Activated T-helper 1 cell treated with anti-CD3 and anti-CD28 coated beads, Interleukin-12 subunit alpha, Interleukin-12 subunit beta, Interleukin-2, Interleukin-4 antibody, amounts not matched to agents 30 ng/mL and 10 ng/mL and 1 ng/mL, durations not matched to agents 14 hours and 24 hours and 36 hours (primary cell): ENCODE measurements at places on chromosomes 13 and 19.
A peak's percentile ranks its signal among the peaks of the same experiment; 100 is the strongest.

DNA sequence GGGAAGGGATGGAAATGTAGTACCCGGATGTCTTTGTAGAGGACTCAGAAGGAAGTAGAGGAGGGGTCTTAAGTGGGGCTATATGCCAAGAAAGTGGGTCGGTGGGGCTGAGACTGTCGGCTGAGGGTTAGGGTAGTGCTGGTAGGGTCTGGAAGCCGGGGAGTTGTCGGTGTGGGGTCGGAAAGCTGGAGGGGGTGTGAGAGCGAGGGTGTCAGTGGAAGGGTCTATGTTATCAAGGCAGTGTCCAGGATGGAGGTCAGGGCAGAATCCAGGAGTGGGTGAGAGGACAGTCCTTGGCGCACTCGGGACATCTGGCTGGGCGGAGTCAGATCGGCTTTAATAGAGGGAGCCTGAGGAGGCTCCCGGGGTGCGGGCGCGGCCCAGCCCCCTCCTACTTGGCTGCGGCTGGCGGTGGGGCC, 1.7 kb downstream of the HSPB6 start:
- DNase-seq, result no peak
- H3K36me3 ChIP-seq, result peaks cover 19% of the 10 kb centered on the region
- H3K4me1 ChIP-seq, result peaks cover 33% of the 10 kb centered on the region
- peak overlapping the region; percentile 63 for H3K4me3 ChIP-seq
- H3K27me3 ChIP-seq, result no peaks in the 10 kb centered on the region

DNA sequence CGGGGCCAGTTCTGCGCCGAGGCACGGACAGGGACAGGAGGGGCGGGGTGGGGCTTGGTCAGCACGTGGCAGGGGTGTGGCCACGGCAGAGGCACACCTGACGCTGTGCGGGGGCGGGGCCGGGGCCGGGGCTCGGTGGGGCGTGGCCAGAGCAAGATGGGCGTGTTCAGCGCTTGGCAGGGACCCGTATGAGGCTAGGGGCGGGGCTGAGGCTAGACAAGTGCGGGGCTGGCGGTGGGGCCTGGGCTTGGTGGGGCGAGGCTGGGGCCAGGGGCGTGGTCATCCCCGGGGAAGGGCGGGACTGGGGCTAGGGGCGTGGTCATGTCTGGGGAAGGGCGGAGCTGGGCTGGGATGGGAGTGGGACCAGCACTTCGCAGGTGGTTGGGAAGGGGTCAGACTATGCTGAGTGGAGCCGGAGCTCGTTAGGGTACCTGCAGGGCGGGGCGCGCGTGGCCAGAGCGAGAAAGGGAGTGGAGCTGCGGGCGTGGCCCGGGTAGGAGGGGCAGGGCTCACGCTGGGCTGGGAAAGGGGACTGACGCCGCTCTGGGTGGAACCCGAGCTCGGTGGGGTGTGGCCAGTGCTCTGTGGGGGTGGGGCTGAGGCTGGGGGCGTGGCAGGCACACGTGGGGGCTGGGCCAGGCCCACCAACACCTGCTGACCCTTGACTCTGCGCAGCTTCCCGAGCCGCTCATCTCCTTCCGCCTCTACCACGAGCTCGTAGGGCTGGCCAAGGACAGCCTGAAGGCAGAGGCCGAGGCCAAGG, 12.8 kb downstream of the POLR2E start:
- no peak overlapping the region for H3K4me3 ChIP-seq
- H3K36me3 ChIP-seq, result peaks cover 30% of the 10 kb centered on the region
- H3K27me3 ChIP-seq, result no peaks in the 10 kb centered on the region

DNA sequence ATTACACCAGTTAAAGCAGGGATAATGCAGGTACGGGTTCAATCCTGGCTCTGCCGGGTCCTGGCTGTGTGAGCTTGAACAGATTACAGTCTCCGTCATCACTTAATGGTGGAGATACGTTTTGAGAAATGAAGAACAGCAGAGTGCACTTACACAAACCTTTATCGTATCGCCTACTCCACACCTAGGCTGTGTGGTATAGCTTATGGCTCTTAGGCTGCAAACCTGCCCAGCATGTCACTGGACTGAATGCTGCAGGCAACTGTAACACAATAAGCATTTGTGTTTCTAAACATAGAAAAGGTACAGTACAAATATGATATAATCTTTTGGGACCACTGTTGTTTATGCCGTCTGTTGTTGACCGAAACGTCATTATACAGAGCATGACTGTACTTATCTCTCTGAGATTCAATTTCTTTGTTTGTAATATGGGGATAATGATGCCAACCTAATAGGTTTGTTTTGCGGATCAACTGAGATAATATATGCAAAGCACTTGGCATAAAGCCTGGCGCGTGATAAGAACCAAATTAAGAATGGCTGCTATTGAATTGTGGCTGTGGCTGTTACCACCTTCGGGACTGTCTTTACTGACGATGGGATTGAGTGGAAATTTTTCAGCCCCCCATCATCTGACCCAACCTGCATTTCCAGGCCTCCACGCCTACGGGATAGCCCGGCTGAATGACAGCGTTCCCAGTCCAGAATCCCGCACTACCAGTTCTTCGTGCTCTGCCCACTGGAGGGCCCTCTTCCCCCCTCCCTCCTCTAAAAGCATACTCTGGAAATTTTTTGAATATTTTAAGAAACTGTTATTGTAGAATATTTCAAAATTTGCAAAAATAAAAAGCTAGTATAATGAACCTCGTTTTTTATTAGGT, 11.2 kb downstream of the KRTDAP start:
- H3K4me3 ChIP-seq, result no peak overlapping the region
- no peaks in the 10 kb centered on the region for H3K36me3 ChIP-seq

DNA sequence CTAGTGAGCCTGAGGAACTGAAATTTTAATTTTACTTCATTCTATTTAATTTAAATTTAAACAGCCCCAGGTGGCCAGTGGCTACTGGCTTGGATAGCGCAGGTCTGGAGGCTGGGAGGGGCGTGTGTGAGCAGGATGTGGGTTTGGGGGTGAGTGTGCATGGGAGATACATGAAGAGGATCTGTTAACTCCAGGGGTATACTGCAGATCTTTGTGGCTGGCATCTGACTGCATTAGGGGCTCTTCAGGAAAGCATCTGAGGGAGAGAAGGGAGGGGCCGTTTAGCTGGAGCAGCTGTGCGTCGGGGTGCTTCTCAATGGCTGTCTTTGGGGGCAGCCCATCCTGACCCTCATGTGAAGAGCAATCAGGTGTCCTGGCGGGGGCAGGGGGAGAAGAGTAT, 6.8 kb downstream of the SHANK1 start:
- peaks cover 36% of the 10 kb centered on the region for H3K27me3 ChIP-seq
- H3K36me3 ChIP-seq, result no peaks in the 10 kb centered on the region
- H3K4me3 ChIP-seq, result no peak overlapping the region
- DNase-seq, result no peak
